Activated CD8-positive, alpha-beta memory T cell treated with anti-CD3 and anti-CD28 coated beads for 48 hours (primary cell): ENCODE measurements at places on chromosomes 6 and 20.

GRCh38 chr6:21999012-21999528, 297.8 kb downstream of the PRL start:
- DNase-seq = no peak

DNA sequence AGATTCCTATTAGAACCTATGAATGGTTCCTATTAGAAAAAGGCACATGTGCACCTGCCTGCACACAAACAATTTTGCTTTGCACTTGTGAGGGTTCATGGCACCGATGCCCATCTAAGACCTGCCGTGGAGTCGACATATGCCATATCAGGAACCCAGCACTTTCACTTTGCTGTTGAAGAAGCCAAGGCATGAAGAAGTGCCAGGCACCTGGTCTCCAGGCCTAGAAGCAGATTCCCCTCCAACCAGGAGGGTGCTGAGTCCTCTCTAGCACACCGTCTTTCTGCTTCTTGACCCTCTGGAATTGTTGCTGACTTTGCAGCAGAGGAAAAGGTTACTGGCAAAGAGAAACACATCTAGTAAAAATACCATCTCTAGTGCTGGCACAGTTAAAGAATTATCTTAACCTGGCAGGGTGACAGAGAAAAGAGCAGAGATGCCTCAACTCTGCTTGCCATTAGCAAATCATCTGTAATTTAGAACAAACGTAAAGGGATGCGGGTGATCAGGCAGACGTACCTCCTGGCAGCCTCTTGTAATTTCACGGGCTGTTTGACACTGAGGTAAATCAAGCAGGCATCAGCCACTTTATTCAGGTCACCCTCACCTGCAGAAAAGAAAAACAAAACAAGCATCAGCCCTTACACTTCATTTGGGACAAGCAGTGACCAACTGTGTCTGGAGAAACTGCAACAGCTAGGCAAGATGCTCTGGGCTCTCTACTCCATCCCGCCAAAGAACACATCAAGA, 37.2 kb downstream of the TTI1 start:
- DNase-seq = no peak

- no peak for DNase-seq
Observed at GRCh38 chr6:42156638-42157037, 14.2 kb upstream of the C6orf132 start.

GRCh38 chr6:155047523-155047922, 52.4 kb downstream of the TIAM2 start:
- no peak for DNase-seq

GRCh38 chr6:164068527-164068926, 654.0 kb downstream of the QKI start:
- DNase-seq = no peak

- no peak for DNase-seq
Observed at GRCh38 chr6:84466511-84466910, 239.1 kb upstream of the CEP162 start.

DNA sequence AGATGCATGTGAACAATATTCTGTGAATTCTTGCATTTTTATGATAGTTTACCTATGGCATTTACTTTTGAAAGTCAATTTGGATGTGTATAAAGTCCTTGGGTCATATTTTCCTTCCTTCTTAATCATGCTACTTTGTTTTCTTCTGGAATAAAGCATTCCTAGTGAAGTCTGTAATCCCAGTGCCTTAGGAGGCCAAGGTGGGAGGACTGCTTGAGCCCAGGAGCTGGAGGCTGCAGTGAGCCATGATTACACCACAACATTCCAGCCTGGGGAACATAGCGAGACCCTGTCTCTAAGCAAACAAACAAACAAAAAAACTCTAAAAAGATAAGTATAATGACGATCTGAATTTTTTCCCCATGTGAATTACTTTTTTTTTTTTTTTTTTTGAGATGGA, 69.7 kb upstream of the SYNCRIP start:
- DNase-seq = no peak

DNA sequence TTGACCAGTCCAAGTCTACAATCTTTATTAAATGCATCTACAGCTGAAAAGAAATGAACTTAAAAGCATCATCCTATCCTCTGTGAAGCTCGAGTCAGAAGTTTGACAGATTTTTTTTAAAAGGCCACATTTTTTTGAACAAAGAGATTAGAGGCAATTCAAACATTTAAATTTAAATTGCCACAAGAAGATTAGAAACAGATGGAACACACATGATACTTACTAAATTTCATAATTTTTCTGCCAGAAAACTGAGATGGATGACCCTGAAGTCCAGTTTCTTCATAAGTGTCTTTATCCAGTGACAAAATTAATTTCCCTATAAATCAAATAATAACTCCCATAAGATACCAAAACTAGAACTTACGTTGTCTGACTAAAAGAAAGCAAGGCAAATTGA, 4.3 kb downstream of the RPP40 start:
- DNase-seq = no peak

DNA sequence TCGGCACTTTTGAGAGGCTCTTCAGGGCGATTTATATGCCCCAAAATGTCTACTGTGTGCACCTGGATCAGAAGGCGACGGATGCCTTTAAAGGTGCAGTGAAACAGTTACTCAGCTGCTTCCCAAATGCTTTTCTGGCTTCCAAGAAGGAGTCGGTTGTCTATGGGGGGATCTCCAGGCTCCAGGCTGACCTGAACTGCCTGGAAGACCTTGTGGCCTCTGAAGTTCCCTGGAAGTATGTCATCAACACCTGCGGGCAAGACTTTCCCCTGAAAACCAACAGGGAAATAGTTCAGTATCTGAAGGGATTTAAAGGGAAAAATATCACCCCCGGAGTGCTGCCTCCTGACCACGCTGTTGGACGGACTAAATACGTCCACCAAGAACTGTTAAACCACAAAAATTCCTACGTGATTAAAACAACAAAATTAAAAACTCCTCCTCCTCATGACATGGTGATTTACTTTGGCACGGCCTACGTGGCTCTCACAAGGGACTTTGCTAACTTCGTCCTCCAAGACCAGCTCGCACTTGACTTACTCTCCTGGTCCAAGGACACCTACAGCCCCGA, 8.2 kb downstream of the GCNT2 start:
- no peak for DNase-seq

- peak; percentile 2 for DNase-seq
Observed at GRCh38 chr20:61719691-61720347, 345.9 kb downstream of the TAF4 start.

GRCh38 chr20:38789503-38790199, 15.8 kb upstream of the PPP1R16B start:
- no peak for DNase-seq

- peak; percentile 25 for DNase-seq
Observed at GRCh38 chr6:5135788-5136376, 50.7 kb downstream of the PPP1R3G start.

DNA sequence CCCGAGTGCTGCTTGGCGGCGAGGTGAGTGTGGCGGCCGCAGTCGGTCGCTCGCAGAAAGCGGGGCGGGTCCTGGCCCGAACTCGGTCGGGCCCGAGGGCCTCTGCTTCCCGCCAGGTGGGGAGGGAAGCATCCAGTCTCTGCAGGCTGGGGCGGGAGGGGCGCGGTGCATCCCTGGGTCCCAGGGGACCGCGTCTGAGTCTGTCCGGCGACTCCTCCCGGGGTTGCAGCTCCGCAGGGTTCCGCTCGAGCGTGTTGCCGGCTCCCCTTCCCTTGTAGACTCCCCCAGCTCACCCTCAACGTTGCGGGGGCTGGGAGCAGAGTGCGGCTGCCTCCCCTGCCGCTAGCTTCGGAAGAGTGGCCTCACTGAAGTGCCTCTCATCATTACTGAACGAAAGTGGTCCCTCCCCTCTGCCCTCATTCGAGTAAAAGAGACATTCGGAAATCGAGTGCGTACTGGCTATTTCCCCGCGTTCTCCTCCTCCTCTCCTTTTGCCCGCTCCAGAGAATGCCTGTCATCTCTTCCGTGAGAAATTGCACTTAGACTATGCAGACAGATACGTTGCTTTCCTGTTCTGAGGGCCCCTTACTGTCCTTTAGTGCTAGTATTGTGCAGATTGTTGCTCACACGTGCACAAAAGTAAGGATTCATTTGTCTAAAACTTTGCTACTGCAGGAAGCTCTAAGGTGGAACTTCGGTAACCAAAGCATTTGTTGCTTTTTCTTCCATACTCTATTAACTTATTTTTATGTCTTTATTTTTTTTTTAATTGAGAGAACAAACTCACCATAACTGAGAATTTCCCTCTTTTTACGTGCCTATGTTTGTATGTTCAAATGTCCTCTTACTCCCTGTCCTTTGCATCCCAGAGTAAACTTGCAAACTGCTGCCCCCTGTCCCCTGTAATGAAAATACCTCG, 751 bp downstream of the MAP3K4 start:
- peak; percentile 13 for DNase-seq

GRCh38 chr6:30720738-30721197, 616 bp downstream of the TUBB start:
- DNase-seq = no peak

DNA sequence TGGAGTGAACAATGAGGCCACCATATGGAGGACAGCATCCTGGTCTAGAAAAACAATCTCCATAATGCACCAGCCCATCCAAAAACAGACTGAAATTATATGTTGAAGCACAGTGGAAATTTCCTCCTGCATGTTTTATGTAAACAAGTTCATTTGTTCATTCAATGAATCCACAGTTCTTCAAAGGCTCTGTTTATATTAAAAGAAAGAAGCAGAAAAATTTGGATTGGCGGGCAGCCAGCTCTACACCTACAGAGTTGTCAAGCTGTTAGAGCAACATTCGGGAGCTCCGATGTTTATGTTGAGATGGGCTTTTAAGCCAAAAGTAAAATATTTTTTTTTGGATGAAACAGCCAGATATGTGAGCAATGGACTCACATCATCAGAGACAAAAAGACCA, 395.3 kb upstream of the SULF2 start:
- DNase-seq = no peak

DNA sequence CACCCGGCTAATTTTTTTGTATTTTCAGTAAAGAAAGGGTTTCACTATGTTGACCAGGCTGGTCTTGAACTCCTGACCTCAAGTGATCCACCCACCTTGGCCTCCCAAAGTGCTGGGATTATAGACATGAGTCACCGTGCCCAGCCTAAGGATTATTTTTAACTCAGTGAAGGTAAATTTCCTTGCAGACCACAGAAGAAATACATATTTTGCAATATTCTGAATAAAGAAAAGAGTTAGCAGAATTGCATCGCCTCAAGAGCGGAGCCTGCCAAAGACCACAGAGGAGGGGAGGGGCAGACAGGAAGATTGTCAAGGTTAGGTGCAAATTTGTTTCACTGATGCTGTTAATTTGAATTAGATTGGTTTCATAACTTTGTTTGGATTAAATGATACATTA, 47.4 kb downstream of the SOD2 start:
- DNase-seq = no peak

DNA sequence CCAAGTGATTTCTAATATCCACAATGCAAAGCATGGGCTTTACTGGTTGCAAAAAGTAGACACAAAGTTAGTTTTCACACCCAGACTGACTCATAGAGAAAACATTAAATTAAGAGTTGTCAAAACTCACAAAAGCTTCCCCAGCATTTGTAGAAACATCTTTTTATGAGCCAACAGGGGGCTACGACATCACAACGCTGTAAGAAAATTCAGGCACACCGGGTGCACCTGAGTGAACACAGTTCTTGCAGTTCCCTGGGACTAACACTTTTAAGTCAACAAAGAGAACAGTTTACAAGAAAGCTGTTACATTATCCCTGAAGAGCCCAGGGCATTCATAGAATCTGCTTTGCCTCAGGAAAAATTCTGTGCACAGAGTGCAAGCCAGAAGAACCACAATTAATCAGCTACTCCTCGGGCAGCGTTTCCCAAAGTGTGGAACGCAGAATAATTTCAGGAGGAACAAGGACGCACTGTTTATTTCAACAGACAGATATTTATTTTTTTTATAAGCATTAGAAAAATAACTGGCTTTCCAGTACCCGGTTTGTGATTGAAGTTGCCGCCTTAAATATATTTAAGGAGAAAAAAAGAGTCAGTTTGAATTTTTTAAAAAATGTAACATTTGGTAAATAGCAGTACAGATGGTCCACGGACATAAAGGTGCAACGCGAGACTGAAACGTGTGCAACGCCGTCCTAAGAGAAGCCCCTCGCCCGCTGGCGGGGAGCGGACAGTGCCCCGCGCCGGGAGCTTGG, 1.2 kb downstream of the NCOA5 start:
- DNase-seq = no peak

DNA sequence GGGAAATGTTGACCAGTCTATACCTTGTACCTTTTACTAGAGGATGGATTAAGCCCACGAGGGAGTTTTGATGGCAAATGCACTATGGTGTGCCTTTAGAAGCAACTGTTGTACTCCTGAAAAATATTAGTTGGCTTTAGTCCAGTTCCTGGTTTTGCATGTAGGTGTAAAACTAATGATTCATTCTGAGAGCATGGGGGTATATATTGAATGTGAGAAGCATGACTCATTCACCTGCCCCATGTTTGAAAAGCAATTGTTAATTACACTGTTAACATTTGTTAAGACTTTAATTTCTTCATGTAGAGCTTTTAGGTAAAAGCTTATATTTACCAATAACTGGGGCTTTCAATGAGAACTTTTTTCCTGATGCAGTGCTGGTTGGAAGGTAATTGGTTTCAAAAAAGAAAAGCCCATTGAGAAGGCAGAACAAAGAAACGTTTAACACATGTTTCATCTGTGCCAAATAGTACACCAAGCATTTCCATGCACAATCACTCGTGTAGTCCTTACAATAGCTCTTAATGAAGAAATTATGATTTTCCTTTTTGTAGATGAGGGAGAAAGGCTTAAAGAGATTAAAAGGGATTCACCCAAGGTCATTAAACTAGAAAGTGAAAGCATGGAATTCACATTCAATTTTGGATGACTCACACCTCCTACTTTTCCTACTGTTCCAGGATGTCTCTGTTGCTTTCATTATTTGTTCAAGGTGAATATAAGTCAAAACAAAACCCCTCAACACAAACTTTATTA, 134.1 kb downstream of the CCDC170 start:
- DNase-seq = no peak

GRCh38 chr6:37632291-37632690, 65.4 kb downstream of the MDGA1 start:
- no peak for DNase-seq

DNA sequence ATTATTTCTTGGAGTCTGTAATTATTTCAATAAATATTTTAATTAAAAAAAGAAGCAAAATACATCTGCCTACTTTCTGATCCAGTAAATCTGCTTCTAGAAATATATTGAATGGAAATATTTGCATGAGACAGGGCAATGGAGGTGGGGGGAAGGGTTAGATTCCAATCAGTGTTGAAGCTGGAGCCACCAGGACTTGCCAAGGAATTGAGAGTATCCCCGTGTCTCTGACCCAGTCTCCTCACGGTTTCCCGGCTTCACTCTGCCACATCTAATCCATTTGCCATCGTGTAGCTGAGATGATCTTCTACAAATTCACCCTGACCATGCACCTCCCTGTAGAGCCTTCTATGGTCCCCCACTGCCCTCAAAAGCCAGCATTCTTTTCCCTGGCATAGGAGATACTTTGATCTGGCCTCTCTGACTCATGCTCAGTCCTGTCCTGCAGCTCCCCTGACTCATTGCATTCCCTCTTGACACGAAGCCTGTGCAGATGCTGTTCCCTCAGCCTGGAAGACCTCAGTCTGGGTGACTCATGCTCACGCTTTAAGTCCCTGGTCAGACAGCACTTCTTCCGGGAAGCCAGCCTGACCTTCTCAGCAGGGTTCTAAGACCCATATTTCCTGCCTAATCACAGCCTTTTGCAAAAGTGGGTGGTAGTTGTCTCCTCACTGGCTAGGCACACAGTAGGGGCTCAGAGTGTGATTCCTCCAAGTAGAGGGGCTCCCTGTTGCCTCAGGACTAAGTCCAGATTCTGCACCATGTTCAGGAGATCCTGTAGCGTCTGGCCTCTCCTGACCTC, 23.0 kb upstream of the FKBP1A start:
- no peak for DNase-seq
